ENCODE measurements at places on chromosomes 7 and 10.

- no peak for DNase-seq
Observed at GRCh38 chr7:45072131-45073030, 16.4 kb downstream of the NACAD start.

- no peak for DNase-seq
Observed at GRCh38 chr10:79321951-79322350, 25.3 kb upstream of the PPIF start.

- DNase-seq, result no peak
Observed at GRCh38 chr10:21368022-21368582, 157.4 kb downstream of the SKIDA1 start.

GRCh38 chr10:101938305-101939007 lies 94.9 kb upstream of the KCNIP2 start:
- DNase-seq, result peak; percentile 69

GRCh38 chr10:33566426-33566825 lies 232.0 kb upstream of the NRP1 start:
- DNase-seq, result no peak

- no peak for DNase-seq
Observed at GRCh38 chr7:24917510-24918239, 62.3 kb downstream of the OSBPL3 start.

GRCh38 chr7:102175423-102176170 lies 111.1 kb upstream of the SH2B2 start:
- no peak for DNase-seq

DNA sequence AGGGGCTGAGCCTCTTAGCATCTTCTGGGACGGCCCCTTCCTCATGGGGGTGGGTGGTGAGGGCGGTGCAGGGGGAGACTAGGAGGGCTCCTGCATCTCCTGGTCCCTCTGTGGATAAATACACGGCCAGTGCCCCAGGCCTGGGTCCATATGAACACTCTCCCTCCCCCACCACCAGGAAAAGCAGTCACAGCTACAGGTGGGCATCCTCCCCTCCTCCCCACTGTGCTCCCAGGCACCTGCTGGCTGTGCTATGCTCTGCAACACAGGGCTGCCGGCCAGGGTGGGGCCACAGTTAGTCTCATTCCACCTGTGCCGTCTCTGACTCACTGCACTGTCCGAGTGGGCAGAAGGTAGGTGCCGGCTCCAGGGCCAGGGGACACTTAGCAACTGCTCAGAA lies 87.3 kb upstream of the INSIG1 start:
- no peak for DNase-seq

DNA sequence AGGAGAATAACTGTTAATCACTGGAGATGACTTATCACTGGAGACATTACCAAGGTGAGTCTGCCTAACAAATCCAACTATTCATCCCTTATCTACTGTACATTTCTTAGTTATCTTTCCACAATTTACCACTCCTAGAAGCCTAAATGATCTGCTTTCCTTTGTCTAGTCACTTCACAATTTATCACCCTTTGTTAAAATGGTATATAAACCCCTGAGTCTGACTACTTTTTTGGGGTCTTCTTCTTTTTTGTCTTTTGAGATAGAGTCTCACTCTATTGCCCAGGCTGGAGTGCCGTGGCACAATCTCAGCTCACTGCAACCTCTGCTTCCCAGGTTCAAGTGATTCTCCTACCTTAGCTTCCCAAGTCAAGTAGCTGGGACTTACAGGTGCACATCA lies 66.0 kb upstream of the SEPHS1 start:
- DNase-seq, result no peak

- peak; percentile 44 for DNase-seq
Observed at GRCh38 chr10:124864421-124865193, 63.0 kb downstream of the ABRAXAS2 start.

GRCh38 chr10:100658269-100658668 lies 87.1 kb upstream of the PAX2 start:
- no peak for DNase-seq

DNA sequence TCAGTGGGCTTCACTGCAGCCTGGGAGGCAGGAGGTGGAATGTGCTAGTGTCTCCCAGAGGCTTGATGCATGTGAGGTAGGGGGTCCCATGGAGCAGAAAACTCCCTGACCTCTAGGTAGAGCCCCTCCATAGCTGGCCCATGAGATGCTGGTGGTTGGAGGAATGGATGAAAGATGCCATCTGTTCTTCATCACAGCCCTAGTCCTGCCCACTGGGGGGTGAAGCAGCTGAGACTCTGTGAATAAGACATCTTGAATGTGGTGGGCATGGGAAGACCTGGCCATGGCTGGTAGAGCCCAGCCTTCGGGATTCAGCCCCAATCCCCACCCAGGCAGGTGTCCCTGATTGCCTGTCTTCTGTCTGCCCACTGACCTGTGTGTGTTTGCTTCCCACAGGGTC lies 92.5 kb downstream of the COL13A1 start:
- DNase-seq, result no peak

DNA sequence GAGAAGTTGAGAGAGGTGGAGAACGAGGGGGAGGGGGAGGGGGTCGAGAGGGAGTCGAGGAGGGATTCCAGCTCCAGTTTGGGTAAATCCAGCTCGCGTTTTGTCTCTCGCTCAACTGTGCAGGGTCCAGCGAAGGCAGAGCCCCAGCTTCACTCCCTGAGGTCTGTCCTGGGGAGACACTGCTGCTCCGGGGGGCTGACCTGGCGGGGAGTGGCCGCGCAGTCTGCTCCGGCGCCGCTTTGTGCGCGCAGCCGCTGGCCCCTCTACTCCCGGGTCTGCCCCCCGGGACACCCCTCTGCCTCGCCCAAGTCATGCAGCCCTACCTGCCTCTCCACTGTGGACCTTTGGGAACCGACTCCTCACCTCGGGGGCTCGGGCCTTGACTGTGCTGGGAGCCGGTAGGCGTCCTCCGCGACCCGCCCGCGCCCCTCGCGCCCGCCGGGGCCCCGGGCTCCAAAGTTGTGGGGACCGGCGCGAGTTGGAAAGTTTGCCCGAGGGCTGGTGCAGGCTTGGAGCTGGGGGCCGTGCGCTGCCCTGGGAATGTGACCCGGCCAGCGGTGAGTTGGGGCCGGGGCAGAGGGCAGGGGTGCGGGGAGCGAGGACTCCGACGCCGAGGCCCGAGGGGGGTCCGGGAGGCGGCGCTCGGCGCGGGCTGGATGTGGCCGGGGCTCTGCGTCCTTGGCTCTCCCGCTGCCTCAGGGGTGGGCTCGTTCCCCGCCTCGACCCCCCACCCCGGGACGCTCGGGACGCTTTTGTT lies at the start of gene TET1:
TET1 (plus strand) TSS at position 152 of the 757 bp plus-strand sequence. CDS start 12,002 bp downstream, outside the sequence.
- DNase-seq, result no peak

GRCh38 chr7:20597339-20597738 lies 18.1 kb upstream of the ABCB5 start:
- no peak for DNase-seq

DNA sequence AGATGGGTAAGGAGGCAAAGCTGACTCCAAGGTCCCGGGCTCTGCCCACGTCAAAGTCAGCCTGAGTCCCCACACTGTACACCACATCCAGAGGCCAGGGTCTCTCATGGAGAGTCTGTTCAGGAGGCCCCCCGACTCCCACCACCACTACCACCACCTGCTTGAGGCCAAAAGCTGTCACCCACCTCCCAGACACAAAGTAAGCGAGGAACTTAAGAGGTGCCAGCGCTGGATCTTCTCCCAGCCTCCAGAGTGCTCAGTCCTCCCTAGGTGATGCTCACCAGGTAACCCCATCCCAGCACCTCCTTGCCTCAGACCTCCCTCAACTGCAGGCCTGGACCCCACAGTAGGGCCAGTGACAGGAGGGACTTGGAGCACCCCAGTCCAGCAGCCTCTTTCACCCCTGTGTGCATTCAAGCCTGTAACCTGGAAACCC lies 520 bp downstream of the NPC1L1 start:
- no peak for DNase-seq

GRCh38 chr10:82377608-82378007 lies 502.6 kb downstream of the NRG3 start:
- DNase-seq, result no peak

DNA sequence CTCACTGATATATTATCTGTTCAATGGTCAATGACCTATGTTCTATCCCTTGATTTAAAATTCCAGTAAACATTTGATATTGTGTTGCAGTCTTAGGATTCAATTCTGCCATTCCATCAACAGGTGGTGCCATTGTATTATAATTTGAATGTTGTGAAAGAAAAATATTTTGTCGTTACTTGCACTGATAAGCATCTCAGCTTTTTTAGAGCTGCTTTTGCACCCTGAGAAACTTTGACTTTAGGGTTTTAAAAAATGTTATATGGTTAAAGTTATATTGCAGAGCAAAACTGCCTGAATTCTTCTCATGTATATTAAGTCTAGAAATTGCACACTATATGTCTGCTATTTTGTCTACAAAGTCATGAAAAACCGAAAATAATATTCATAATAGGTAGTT lies 18.8 kb upstream of the MINDY3 start:
- DNase-seq, result peak; percentile 17

DNA sequence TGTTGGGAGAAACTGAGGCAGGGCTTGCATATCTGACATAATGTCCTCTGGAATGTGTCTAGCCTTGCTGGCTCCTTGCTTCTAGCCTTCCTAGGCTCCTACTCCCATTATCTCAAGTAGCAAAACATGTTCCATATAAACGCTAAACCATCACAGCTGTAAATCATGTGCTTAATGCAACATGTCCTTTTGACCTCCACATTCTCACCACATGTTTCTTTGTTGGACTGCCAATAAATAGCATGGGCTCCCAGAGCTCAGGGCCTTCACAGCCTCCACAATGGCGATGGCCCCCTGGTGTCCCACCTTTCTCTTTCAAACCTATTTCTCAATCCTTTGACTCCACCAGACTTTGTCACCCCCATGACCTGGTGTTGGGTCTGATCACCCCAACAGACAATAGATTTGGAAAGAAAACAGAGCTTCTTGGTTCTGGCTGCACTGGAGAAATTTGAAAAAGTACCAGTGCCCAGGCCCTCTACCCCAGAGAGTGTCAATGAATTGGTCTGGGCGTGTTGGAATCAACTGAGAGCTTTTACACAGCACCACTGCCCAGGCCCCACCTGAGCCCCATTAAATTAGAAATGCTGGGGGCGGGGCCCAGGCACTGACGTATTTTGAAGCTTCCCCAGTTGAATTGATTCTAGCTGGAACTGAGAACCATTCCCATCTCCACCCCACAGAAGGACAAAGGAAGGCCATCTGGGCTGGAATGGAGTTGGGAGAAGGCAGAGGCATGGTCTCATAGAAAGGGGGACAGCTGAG lies 41.3 kb upstream of the GGCT start:
- no peak for DNase-seq

DNA sequence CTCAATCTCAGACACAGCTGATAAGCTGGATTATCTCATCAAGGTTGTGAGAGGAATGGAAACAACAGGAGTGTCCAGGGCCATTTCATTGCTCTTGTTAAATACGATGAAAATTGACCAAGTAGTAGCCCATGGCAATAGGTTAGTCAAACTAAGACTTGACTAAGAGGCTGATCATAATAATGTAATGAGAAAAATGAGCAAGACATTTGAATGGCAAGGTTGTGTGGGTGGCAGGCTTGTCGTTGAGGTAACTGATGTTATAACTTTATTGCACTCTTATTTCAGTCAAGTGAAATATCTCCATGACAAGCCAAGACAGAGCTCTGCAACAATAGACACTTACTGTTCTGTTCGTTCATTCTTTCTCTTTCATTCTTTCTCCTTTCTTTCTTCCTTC lies 532.0 kb downstream of the GATA3 start:
- DNase-seq, result no peak

GRCh38 chr10:19605806-19606205 lies 210.4 kb upstream of the PLXDC2 start:
- DNase-seq, result no peak

DNA sequence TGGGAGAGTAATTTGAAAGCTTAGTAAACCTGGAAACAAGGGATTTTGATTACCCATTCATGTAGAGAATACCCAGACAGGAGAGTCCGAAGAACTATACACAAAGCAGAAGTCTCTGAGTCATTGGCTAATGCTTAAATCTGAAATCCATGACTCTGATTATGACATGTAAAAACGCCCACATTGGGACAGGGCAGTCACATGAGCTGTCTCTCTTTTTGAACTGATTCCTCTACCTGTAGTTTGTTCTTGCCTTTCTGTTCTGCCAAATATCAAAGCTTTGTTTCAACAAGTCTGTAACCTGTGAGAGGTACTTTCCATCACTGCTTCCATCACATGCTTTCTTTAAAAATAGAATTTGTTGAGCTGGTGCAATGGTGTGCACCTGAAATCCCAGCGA lies 4.3 kb upstream of the GPNMB start:
- DNase-seq, result no peak

DNA sequence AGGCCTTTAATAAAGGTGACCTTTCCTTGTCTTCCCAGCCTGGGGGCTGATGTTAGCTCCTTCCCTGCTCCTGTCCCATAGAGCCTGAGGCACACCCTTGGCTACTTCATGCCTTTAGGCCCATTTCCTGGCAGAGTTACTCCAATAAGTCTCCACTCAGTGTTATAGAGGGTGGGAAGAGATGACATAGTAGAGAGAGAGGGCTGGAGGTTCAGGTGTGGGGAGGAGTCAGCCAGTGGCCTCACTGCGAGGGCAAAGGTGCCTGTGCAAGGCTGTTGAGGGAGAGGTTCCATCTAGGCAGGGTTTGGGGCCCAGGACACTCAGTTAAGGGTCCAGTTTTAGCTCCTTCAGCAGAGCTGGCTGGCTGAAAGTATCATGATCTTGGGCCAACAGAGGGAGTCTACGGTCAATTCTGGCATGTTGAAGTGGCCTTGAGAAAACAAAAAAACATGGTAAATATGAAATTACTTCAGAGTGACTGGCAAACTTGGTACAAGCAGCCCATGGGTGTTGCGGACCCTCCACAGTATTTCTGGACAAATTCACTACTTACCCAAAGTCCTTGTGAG lies 67.9 kb downstream of the ZNF783 start:
- DNase-seq, result no peak

DNA sequence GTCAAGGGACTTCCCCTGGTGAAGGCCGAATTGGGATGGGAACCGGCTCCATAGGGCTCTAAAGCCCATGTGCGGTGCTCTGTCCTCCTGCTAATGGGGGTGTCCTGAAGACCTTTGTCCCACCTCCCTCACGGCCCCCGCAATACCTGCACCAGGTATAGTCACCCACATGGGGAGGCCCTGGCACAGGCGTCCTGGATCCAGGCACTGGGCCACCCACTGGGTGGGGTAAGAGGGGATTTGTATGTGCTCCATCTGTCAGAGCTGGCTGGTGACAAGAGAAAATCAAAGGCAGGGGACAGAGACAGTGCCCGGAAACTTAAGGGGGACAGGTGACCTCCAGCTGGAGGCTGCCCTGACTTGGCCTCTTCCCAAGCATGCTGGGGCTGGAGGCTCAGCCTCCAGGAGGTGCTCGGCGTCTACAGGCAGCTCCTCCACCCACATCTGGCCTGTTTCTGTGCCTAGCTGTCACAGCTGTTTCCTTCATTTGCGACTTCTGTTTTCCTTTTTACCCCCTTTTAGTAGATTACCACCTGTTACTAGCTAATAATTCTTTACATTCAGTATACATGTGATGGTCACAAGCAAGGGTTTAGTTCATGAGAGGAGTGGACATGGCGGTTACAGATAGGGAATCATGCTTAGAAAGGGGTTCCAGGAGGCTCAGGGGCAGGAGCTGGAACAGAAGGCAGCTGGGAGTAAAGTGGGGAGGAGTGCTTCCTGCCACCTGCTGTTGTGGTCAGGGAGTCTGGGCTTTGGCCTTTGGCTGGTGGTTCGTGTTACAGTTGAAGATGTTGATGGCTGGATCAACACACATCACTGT lies 2.3 kb upstream of the CUZD1 start:
- DNase-seq, result no peak

- DNase-seq, result no peak
Observed at GRCh38 chr7:2481195-2481594, 5.0 kb upstream of the GRIFIN start.

All from RCC 7860 (cell line).